Amygdala (tissue), 56 donors: ENCODE measurements at places on chromosomes 6 and 20.

DNA sequence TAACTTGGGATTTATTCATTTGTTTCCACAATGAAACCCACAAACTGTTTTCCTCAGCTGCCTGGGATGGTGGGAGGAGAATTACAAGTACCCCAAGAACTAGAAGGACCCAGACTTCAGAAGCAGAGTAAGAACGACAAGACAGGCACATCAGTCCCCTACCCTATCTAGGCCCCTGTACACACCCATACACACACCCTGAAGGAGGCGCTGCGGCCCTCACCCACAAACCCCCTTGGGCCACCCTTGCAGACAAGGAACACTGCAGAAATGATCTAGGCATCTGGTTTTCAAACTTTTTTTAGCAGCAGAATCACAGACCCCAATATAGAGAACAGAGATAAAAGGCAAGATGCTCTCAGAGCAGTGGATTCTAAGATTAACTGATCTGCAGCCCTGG is 55.0 kb downstream of the TRERF1 start:
- no peak for DNase-seq

DNA sequence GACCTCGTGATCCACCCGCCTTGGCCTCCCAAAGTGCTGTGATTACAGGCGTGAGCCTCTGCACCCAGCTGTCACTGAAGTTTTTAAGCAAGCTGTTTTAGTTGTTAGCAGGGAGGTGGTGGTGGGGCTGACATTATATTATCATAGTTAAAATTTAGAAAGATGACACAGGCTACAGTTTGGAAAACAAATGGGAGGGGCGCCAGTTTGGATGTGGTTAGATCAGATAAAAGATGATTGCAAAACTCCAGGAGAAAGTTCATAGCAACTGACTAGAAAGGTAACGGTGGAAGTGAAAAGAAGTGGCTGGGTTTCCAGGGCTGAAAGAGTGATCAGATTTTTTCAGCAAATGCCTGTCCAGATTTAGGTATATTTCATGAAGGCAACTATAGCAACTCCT is 311.9 kb upstream of the CITED2 start:
- DNase-seq = no peak

DNA sequence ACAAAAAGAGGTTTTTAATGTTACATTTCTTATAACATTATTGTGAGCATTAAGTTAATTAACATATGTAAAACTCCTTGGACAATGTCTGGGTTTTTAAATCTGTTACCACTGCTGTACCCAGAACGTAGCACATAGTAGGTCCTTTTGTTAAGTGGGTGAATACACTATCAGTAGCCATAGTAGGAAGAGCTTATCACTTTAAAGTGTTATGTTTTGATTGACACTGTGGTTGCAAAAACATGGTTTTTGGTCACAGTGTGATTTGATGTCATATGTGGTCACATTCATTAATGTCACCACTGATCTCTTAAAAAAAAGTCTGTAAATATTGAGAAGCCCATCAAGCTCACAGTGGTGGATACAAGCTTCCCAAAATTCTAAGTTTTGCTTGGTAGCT is 160.7 kb downstream of the PLCB1 start:
- no peak for DNase-seq

DNA sequence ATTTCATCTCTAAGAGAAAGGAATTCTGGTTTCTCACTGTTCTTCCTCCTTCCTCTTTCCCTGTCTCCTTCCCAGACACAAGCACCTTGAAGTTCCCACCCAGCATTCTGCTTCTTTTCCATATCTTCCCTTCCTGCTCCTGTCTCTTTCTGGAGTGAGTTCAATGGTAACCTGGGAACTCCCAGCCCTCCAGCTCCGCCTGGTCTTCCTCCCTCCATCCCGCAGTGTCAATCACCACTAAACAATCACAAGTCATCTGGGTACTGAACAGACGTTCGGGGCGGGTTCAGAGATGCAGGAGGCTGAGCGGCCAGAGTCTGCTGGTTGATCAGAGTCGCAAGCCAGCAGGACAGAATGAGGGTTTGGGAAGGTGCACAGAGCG is 7.7 kb downstream of the TTBK1 start:
- DNase-seq = no peak

DNA sequence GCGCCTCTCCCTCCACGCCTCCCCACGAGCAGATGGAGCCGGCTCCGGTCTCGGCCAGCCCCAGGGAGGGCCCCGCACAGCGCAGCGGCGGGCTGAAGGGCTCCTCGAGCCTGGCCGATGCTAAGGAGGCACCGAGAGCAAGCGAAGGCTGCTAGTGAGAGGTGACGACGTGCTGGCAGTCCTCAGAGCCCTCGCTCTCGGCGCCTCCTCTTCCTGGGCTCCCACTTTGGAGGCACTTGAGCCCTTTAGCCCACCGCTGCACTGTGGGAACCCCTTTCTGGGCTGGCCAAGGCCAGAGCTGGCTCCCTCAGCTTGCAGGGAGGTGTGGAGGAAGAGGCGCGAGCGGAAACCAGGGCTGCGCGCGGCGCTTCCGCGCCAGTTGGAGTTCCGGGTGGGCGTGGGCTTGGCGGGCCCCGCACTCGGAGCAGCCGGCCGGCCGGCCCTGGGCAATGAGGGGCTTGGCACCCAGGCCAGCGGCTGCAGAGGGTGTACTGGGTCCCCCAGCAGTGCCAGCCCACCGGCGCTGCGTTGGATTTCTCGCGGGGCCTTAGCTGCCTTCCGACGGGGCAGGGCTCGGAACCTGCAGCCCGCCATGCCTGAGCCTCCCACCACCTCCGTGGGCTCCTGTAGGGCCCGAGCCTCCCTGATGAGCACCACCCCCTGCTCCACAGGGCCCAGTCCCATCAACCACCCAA is 2.5 kb upstream of the TMEM14C start:
- DNase-seq = no peak

DNA sequence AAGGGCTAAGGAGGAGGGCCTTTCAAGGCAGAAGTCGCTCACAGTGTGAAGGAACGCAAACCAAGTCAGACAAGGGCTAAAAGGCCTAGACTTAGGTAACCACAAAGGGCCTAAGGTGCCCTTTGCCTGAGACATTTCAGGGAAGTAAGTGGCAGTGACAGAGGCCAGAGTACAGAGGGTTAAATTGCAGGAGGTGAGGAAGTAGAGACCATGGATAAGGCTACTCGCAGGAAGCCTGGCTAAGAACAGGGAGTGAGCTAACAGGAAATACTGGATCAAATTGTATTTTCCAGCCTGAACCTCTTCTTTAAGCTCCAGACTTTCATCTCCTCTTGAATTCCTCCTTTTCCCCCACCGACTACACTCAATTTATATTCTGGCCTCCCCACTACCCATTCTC is 16.6 kb downstream of the ZHX3 start:
- no peak for DNase-seq

DNA sequence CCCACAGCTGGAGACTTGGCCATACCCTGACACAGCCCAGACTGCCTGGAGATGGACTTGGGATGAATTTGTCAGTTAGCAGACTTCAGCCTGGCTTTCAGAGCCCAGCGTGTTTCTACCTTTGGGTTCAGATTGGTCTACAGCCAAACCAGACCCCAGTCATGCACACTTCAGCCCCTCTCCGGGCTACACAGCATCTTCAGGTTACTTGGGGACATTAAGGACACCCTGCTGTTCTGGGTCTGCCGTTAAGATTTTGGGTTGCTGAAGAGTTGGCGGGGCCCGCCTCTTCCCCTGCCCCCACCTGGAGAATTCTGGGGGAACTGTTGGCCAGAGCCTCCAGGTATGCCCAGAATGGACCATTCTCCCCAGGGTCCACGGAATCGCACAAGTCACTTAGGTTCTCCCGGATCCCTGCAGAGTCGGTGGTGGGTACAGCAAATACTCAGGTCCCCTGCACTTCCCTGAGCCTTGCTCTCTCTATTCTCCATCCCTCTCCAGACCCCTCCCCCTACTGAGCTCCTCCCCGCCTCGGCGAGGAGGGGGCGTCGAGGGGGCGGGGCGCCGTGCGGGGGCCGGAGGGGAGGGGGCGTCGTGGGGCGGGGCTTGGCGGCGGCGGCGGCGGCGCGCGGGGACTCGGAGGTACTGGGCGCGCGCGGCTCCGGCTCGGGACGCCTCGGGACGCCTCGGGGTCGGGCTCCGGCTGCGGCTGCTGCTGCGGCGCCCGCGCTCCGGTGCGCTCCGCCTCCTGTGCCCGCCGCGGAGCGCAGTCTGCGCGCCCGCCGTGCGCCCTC is at the start of gene PTK7:
Gene PTK7 (plus strand): TSS at position 645 of the 794 bp plus-strand sequence. CDS start 175 bp downstream, outside the sequence.
- DNase-seq = peak; percentile 45

DNA sequence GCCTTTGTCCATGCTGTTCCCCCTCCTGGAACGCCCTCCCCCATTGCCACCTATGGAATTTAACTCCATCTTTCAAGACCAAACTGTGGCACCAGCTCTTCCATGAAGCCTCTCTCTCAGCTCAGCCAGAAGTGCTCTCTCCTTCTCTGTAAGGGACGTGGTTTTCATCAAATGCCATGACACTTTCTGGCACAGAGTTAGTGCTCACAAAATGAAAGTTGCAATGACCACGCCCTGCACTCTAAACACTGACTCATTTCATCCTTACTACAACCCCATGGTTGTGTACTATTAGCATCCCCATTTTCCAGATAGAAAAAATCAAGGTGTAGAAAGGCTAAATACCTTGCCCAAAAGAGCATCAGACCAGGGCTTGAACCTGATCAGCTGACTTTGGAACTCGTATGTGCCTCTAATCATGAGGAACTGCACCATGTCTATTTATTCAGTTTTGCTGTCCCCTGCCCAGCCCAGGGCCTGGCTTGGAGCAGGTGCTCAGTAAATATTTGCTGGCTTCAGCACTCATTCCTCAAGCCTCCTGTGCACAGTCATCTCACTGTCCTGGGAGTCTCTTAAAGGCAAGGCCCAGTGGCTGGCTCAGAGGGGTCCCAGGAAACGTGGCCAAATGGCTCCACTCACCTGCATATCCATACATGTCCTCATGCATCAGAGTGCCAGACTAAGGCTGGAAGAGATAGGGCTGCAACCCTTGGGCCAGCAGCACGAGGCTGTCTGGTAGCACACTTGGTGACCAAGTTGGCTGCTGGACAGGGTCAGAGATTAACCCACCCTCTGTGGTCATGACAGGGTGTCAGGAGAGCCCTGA is 77.9 kb downstream of the MRPL14 start:
- DNase-seq = no peak

GRCh38 chr20:44203161-44203560 is 7.4 kb downstream of the OSER1 start:
- DNase-seq = no peak

DNA sequence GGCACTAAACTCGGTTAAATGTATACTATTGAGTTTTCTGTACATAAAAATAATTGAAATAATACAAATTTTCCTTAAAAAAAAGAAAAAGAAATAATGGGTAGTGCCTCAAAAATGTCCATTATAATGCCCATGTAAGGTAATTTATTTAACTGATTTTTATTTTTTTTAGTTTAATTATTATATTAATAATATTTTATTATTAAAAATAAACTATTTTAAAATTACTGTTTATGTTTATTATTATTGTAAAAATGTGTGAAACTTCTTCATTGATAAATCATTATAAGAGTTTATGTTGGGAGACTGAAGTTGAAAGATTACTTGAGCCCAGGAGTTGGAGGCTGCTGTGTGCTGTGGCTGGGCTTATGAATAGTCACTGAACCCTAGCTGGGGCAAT is 925.5 kb upstream of the EPHA7 start:
- no peak for DNase-seq

GRCh38 chr6:75418233-75418632 is 75.4 kb downstream of the FILIP1 start:
- no peak for DNase-seq

DNA sequence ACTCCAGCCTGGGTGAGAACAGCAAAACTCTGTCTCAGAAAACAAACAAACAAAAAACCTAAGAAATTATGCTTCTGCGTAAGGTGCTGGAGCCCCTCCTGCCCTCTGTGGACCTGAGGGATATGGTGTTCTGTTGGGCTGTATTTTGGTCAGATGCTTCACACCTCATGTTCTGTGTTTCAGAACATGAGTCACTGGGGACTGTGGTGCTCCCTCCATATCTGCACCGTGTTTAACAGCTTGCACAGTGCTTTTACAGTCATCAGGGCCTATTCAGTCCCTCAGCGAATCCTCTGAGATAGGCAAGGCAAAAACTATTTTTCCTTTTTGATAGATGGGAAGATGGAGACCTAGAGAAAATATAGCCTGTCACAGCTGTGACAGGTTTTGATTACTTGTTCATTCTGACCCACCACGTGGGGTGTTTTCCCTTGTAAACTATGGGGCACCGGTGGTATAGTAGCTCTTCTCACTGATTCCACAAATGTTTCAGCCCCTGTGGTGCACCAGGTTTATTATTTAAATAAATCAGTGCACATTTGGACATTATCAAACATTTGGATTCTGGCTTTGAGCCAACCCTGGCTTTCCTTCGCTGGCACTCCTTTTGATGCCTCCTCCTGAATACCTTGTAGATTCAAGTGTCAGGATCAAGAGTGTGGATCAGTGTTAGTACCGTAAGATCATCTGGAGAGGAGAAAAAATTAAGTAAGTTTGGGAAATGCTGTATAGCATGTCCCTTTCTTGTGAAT is 9.6 kb downstream of the TTPAL start:
- no peak for DNase-seq

DNA sequence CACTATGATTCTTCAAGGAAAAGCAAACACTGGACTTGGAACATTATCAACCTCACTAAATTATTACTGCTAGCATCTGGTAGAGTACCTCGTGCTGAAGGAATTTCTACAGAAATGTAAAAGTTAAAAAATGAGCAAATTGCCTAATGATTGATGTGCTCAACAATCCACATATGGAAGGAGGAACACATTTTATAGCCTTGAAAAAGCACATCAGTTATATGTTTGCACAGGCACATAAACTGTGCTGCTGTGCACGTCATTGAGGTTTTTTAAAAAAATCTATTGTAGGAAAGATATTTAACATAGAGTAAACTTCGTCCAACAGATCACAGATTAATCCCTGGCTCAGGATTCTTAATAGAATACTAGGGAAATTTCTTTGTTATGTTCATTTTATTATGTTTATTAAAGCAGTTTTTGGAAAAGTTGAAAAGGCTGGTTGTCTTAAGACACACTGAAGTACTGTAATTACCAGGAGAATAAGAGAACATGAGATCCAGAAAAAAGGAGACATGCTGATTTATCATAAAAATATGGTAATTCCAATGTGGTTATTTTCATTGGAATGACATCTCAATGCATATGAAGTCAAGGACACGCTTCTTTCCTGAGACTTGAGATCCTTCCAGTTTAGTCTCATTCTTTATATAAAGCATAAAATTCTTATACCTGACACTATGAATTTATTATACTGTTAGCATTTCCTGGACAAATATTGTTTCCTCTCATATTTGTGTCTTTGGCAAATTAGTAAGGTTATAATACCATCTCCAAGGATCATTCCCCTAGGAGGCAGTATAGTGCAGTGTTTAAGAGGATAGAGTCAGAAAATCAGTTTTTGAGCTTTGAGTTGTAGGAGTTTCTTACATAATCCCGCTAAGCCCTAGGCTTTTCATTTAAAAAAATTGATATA is 511.1 kb downstream of the TENT5A start:
- no peak for DNase-seq

DNA sequence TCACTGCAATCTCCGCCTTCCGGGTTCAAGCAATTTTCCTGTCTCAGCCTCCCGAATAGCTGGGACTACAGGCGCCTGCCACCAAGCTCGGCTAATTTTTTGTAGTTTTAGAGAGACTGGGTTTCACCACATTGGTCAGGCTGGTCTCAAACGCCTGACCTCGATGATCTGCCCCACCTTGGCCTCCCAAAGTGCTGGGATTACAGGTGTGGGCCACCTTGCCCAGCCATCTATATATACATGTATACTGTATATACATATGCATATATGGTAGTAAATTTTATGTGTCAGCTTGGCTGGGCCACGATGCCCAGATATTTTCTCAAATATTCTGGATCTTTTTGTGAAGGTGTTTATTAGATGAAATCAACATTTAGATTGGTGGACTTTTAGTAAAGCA is 18.8 kb downstream of the RBL1 start:
- DNase-seq = no peak

GRCh38 chr6:14706378-14706929 is 539.4 kb upstream of the JARID2 start:
- no peak for DNase-seq
